Fibroblast of villous mesenchyme (primary cell): ENCODE measurements at places on chromosomes 7 and 10.

DNA sequence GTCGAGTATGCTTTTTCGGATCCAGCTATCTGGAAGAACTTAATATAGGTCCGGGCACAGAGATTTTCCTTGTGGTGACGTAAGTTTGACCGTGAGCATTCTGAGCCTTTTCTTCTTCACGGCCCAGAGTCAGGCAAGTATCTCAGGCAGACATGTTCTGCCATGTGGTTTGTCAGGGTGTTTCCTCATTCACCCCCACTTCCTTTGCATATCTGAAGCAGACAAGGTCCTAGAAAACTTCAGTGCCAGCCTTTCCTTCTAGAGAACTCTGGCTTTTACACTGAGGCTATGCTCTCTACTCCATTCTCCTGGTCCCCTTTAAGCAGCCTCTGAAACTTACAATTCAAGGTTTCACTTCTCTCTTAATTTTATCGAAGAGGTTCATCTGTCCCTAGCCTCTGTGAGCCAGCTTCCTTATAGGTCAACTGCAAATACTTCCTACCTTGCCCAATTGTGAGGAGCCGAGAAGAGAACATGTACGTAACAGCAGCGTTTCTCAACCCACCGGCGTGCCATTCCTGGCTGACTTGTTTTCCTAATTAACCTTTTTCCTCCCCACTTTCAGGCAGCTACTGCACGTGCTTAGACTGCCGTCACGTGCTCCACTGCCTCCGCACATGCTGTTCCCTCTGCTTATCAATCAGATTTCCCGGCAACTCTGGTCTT lies 47.3 kb downstream of the CDCA7L start:
- DNase-seq = no peak

- DNase-seq = no peak
Measured at GRCh38 chr7:763762-764161, 36.7 kb upstream of the PRKAR1B start.

DNA sequence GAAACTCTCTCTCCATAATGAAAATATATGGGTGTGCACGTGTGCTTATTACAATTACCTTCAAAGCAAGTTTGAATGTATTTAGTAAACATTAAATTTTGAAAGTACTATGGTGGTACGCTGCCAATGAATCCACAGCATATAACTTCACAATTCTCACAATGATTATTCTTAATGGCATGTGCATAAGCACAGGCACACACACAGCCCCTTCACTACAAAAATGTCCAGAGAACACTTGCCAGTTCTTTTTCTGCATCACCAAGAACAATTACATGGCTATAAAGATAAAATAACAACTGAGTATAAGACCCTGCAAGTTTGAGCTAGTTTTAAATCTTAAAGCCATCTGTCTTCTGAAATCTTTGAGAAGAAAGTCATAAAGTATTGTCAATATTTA lies 22.2 kb downstream of the SGCE start:
- DNase-seq = no peak

GRCh38 chr7:99120916-99121315 lies 23.0 kb downstream of the SMURF1 start:
- no peak for DNase-seq

GRCh38 chr10:59234194-59234593 lies 57.8 kb downstream of the PHYHIPL start:
- peak; percentile 20 for DNase-seq

GRCh38 chr10:3473271-3473670 lies 300.7 kb upstream of the PITRM1 start:
- no peak for DNase-seq

DNA sequence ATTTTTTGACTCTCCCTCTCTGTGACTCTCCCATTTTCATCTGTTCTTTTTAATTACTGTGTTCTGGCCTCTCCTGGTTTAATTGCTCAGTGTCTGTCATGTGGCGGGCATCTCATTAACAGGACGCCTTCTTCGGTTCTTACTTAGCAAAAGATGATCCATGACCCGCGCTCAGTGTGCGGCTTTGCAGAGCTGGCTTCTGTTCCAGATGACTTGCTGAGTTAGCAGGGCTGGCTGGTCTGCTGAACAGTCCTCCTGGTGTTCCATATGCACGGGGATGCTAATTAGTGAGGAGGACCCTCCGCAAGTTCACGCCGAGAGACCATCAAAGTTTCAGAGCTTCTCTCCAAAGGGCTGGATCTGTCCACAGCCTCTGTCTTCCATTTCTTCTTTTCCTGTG lies 258.6 kb upstream of the MKI67 start:
- no peak for DNase-seq

DNA sequence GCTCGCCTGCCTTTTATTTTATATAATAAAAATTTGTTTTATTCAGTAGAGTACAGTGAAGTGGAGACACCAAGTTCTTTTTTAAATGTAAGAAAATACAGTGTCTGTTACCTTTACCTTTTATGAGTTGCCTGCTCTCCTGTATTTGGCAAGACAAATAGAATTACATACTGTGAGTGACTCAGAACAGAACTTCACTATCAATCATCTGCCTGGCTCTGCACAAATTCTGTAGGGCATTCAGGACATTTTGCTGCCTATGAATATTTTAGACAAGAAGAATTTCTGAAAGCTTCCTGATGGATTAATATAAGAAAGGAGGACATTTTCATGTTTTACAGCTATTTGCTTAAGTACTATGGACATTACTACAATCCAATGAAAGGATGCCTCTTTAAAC lies 135.4 kb upstream of the PHF14 start:
- DNase-seq = no peak

DNA sequence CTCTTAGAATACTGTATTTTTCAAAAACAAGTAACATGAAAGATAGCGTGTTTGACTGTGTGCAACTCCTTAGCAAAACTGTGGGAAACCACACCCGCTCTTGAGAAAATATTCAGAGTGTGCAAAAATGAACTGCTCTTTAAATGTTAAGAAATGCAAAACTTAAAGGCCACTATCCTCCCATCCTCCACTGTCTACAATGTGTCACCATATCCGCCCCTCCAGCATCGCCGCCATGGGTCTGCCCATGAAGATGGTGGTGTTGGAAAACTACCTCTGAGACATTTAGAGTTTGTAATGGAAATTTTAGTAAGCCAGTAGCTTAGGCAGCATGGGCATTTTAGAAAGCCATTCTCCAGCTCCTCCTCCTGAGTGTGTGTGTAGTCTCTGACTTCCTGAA lies 20.1 kb upstream of the NMT2 start:
- DNase-seq = no peak

GRCh38 chr7:18177815-18178660 lies 150.4 kb upstream of the PRPS1L1 start:
- DNase-seq = no peak

GRCh38 chr10:8037941-8038894 lies 16.3 kb upstream of the GATA3 start:
- no peak for DNase-seq

DNA sequence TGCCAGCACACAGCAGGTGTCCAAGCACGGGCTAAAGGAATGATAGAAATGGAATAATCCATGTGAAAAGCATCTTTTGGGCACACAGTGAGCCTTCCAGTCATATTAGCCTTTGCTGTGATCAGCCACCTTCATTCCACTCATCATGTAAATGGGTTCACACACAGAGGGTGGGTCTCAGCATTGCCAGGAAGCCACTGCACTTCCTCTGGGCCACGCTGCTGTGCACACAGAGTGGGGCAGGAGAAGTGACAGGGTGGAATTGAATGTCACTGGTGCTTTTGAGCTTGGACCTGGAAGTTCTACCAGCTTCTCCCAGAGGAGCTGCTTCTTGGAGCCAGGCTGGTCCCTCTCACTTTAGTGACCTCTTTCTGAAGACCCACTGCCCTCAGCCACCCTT lies 203.5 kb downstream of the USP6NL start:
- DNase-seq = no peak

DNA sequence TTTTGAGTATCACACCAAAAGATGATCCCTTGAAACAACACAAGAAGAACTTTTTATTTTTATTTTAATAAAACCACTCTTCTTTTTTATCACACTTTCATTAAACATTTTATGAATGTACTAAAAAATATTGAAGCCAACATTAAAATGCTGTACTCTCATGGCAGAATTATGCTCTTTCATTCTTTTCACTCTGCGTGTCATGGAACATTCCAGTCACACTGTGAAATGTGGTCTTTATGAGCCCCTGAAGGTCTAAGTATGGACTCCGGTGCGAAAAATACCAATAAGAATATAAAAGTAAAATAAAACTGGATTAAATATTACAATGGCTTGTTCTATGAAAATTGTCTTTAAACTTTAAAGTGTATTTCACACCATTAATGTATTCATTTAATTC lies 148.4 kb downstream of the TMEM26 start:
- peak; percentile 11 for DNase-seq

GRCh38 chr7:5214236-5214635 lies 24.2 kb downstream of the WIPI2 start:
- no peak for DNase-seq

DNA sequence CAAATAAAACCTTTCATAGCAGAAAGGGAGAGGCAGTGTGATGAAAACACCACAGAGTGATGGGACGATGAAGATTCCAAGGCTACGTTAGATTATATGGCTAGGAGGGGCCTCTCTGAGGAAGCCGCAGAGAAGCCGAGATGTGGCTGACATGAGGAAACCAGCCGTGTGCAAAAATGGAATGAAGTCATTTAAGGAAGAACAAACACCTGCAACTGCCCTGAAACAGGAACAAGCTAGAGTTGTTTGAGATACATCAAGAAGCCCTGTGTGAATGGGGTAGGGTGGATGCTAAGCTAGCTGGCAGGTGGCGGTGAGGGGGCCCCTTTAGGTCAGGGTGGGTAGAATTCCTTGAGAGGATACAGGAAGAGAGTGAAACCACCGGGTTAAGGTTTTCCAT lies 129.5 kb downstream of the KLF6 start:
- DNase-seq = no peak

GRCh38 chr10:74728225-74728624 lies 98.2 kb upstream of the KAT6B start:
- no peak for DNase-seq

GRCh38 chr7:38932509-38933168 lies 23.6 kb upstream of the VPS41 start:
- peak; percentile 62 for DNase-seq

DNA sequence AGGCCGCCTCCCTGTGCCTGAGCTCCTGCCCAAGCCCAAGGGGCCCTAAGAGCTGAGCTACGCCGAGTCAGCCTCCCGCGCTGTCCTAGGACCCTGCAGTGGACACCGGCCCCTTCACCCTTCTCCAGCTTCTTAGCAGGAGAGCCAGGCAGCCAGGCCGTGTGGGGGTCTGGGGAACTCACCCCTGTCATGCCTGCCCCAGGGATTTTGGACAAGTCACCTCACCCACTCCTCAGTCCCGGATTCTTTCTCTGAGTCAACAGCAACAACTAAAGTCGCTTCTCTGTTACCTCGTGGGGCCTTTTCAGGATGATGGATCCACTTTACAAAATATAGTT lies 79.3 kb downstream of the MKI67 start:
- no peak for DNase-seq

- no peak for DNase-seq
Measured at GRCh38 chr7:36029311-36029710, 123.7 kb upstream of the EEPD1 start.

DNA sequence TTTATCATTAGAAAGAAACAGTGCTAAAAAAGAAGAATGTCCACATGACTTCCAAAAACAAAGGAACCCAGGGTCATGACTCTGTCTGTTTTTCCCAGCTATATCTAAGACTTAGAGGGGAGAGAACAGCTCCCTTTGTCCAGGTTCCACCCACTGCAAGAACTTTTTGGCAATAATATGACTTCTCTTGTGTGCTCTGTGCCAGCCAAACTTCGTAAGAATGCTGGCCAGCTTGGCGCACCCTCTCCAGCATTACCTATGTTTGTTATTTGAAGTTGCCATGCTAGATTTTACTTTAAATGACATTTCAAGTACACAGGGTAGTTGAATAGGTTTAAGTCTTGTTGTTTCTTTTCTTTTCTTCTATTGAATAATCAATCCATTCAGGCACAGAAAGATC lies 371.4 kb downstream of the KCNMA1 start:
- no peak for DNase-seq

DNA sequence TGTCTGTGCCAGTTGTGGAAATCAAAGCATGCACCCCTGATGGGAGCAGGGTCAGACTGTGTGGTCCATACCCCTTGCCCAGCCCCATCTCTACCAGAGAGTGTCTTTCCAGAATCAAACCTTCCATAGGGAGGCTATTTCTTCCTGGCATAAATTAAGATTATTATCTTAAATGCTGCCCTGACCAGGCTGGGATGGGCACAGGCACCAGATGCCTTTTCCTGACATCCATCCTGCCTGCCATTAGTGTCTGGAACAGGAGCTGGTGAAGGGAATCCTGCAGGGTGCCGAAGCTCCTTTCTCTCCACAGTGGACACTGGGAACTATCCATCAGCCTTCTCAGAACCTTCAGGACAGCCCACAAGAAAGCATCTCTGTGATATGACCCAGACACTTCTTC lies 296.3 kb downstream of the GRID1 start:
- DNase-seq = no peak

DNA sequence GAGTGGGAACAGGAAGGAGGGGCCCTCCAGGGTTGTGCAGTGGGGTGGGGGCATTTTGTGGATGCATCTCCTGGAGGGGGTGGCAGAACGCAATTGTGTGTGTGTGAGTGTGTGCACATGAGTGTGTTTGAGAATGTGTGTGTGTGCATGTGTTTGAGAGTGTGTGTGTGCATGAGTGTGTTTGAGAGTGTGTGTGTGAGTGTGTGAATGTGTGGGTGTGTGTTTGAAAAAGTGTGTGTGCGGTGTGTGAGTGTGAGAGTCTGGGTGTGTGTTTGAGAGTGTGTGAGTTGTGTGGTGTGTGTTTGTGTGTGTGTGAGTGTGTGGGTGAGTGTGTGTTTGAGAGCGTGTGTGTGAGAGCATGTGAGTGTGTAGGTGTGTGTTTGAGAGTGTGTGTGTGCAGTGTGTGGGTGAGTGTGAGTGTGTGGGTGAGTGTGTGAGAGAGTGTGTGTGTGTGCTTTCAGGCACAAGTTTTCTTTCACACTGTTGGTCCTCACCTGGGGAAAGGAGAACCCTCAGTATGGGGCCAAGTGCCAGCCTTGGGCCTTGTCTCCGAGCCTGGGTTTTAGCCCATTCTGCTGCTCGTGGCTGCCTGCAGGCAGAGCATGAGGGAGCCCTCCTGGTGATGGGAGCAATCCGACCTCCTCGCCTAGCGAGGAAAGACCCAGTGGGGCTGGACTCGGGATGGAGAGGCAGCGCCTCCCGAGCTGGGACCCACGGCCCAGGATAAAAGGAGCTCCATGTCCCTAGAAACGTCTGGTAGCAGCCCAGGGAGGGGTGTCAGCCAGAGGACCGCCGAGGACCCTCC lies 35.6 kb downstream of the CDH23 start:
- no peak for DNase-seq

DNA sequence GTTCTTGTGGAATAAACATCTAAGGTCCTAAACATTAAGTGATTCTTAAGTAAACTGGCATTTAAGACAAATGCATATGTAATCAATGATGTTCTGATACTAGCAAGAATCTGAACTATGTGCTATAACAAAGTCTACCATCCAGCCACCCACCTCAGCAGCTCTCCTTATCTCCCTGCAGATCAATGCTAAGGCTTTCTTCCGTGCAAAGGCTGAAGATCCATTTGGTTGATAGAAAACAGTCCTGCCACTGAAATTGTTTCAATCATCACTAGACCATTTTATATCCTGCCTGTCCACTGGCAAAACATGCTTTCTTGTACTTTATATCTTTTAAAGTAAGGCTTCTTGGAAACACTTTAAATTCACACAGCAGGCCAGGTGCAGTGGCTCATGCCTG lies 6.3 kb upstream of the SMKR1 start:
- DNase-seq = no peak

GRCh38 chr10:33052263-33052875 lies 94.3 kb upstream of the ITGB1 start:
- no peak for DNase-seq

- no peak for DNase-seq
Measured at GRCh38 chr7:106224797-106225196, 60.0 kb downstream of the NAMPT start.
